Uterus (tissue), 4 donors: ENCODE measurements at places on chromosomes 13 and 19. TPM values are rescaled to one million over a fixed set of nuclear protein-coding genes. Genes with fewer than 3 reads are reported as not detected.

- no peak within 1 kb of the TSS for H3K27ac ChIP-seq
- no peaks in the 10 kb centered on the region for H3K36me3 ChIP-seq
- no peak for DNase-seq
- peaks cover 16% of the 10 kb centered on the region for H3K4me1 ChIP-seq
- H3K27me3 ChIP-seq = peaks cover 33% of the 10 kb centered on the region
Measured at GRCh38 chr19:53881482-53882390, at the start of gene PRKCG. Gene PRKCG, plus strand, starts transcription at chr19:53882197. Its CDS starts 298 bp downstream, at chr19:53882495.

DNA sequence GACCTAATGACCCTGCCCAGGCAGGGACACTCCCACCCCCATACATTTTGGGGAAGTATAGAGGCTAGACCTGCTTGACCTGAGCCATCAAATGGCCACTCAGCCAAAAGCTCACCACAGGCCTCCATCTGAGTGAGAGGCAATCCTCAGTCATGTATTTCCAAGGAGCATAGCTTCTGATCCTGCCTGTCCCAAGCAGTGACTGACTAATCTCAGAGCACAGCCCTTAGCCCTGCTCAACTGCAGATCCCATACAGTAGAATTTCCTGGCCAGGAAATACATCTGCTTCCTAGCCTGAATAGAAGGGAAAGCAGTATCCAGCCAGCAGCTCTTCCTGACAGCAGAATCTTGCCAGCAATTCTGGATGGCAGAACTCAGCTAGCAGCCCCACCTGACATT, 880.6 kb upstream of the GPC6 start:
- H3K4me1 ChIP-seq = no peaks in the 10 kb centered on the region
- no peaks in the 10 kb centered on the region for H3K36me3 ChIP-seq
- no peak overlapping the region for H3K27ac ChIP-seq
- no peak overlapping the region for H3K4me3 ChIP-seq
- H3K27me3 ChIP-seq = no peaks in the 10 kb centered on the region

GRCh38 chr19:45357445-45357783, 13.0 kb downstream of the ERCC2 start:
- no peaks in the 10 kb centered on the region for H3K4me1 ChIP-seq
- no peak overlapping the region for H3K27ac ChIP-seq
- no peak for DNase-seq
- H3K27me3 ChIP-seq = no peaks in the 10 kb centered on the region

- H3K4me1 ChIP-seq = peaks cover 8% of the 10 kb centered on the region
- DNase-seq = no peak
- H3K4me3 ChIP-seq = no peak overlapping the region
- H3K27ac ChIP-seq = peak overlapping the region; percentile 84
- H3K27me3 ChIP-seq = no peaks in the 10 kb centered on the region
Measured at GRCh38 chr13:110242615-110243014, 64.3 kb downstream of the COL4A1 start.

- H3K27me3 ChIP-seq = no peaks in the 10 kb centered on the region
- no peaks in the 10 kb centered on the region for H3K4me1 ChIP-seq
- no peaks in the 10 kb centered on the region for H3K36me3 ChIP-seq
- DNase-seq = peak; percentile 31
Measured at GRCh38 chr13:35978607-35979316, 152.4 kb downstream of the DCLK1 start.

DNA sequence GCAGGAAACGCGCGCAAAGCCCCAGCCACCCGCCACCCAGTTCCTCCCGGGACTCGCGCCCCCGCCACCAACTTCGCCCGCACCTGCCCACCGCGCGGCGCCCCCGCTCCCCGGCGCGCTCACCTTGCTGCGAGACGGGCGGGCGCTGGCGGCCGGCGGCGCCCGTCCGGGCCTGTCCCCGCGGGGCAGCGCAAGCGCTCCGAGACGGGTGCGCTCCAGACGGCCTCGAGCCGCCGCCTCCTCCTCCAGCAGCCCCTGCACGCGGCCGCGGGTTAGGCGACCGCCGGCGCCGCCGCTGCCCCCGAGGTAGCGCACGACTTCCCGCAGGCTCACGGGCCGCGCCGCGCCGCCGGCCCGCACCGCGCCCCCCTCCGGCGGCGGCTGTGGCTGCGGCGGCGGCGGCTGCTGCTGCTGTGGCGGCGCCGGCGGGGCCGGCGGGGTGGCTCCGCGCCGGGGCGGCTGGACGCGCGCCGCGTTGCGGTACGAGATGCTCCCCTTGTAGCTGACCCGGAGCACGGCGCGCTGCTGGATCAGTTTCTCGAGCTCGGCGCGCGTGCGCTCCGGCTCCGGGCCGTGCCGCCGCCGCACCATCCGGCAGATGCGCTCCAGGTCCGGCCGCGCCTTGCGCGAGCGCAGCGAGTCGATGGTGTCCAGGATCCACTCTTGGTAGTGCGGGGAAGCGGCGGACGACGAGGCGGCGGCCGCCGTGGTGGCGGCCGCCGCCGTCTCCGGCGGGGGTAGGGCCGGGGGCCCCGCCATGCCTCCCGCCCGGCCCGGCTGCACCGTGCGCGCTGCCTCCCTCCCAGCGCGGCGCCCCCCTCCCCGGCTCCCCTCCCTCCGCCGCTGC, 666 bp downstream of the SAMD1 start:
- peak overlapping the region; percentile 91 for H3K27ac ChIP-seq
- peak overlapping the region; percentile 50 for H3K4me3 ChIP-seq
- DNase-seq = no peak
- H3K4me1 ChIP-seq = no peaks in the 10 kb centered on the region
- no peaks in the 10 kb centered on the region for H3K36me3 ChIP-seq
- H3K27me3 ChIP-seq = no peaks in the 10 kb centered on the region

- peak; percentile 35 for DNase-seq
- H3K27ac ChIP-seq = no peak overlapping the region
- no peaks in the 10 kb centered on the region for H3K36me3 ChIP-seq
- no peak overlapping the region for H3K4me3 ChIP-seq
- no peaks in the 10 kb centered on the region for H3K27me3 ChIP-seq
Measured at GRCh38 chr19:17052439-17052838, 22.8 kb downstream of the HAUS8 start.

DNA sequence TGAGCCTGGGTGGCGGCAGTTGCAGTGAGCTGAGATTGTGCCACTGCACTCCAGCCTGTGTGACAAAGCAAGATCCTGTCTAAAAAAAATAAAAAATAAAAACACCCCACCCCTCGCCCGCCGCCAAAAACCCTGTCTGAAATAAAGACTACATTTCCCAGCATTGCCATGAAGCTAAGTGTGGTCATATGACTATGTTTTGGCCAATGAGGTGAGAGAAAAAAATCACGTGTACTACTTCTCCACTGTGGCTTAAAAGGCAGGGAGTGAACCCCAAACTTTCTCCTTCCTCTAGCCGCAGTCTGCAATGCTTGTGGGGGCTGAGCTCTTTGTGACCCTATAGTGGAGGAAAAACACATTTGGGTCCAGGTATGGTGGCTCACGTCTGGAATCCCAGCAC, 54.9 kb downstream of the COLGALT1 start:
- H3K27me3 ChIP-seq = no peaks in the 10 kb centered on the region
- peaks cover 6% of the 10 kb centered on the region for H3K4me1 ChIP-seq

DNA sequence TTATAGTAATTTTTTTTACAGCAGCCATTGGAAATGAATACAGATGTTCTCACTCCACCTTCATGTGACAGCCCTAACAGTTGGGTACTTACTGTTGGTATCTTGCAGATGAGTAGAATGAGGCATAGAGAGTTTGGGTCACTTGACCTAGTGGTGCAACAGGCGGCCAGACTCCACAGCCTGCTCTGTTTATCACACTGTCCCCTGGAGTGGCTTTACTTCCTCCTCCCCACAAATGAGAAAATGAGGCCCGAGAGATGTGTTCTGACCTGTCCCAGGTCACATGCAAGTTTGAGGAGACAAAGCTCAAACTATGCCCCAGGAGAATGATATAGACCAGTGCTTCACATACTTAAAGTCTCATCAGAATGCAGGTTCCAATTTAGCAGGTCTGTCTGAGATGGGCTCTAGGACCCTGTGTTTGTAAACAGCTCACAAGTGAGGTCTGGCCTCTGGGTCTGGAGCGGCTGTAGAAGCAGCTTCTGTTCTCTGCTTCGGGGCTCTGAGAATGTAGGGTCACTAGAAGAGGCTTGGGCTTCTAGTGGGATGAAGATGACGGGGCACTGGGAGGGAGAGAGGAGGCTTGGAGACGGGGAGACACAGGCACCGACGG, 37.4 kb upstream of the RCBTB2 start:
- no peaks in the 10 kb centered on the region for H3K36me3 ChIP-seq
- H3K4me3 ChIP-seq = no peak overlapping the region
- H3K27ac ChIP-seq = peak overlapping the region; percentile 85
- DNase-seq = no peak
- H3K27me3 ChIP-seq = no peaks in the 10 kb centered on the region
- no peaks in the 10 kb centered on the region for H3K4me1 ChIP-seq

DNA sequence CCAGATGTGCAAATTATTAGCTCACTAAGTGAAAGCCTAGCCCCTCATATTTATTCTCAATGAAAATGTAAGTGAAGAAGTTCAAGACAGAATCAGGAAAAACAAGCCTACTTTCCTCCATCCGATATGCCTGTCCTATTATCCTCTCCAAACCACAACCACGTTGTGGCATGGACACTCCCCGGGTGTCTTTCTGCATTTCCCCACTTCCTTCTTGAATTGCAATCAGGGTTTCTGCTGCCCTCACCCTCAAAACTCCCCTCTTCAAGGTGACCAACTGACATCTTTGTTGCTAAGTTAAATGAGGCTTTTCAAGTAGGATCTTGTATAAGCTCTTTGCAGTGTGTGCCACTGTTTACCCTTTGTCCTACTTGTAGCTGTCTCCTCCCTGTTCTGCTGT, 11.8 kb downstream of the SLC25A30 start:
- H3K4me3 ChIP-seq = no peak overlapping the region
- no peak overlapping the region for H3K27ac ChIP-seq
- no peak for DNase-seq

- no peak for DNase-seq
- no peaks in the 10 kb centered on the region for H3K27me3 ChIP-seq
- no peaks in the 10 kb centered on the region for H3K36me3 ChIP-seq
- no peak overlapping the region for H3K4me3 ChIP-seq
- no peak overlapping the region for H3K27ac ChIP-seq
Measured at GRCh38 chr19:5775668-5776309, 8.8 kb downstream of the PRR22 start.

The CLEC17A gene
- total RNA-seq = not detected

The PSG4 gene
- total RNA-seq = not detected

The GGACT gene
- 1.9 TPM for total RNA-seq

The NPAS1 gene
- total RNA-seq = not detected

The GPR12 gene
- not detected for total RNA-seq
